ENCODE measurements at places on chromosomes 4 and X.

GRCh38 chrX:53211391-53211978 is 13.5 kb downstream of the KDM5C start:
- no peak for DNase-seq

DNA sequence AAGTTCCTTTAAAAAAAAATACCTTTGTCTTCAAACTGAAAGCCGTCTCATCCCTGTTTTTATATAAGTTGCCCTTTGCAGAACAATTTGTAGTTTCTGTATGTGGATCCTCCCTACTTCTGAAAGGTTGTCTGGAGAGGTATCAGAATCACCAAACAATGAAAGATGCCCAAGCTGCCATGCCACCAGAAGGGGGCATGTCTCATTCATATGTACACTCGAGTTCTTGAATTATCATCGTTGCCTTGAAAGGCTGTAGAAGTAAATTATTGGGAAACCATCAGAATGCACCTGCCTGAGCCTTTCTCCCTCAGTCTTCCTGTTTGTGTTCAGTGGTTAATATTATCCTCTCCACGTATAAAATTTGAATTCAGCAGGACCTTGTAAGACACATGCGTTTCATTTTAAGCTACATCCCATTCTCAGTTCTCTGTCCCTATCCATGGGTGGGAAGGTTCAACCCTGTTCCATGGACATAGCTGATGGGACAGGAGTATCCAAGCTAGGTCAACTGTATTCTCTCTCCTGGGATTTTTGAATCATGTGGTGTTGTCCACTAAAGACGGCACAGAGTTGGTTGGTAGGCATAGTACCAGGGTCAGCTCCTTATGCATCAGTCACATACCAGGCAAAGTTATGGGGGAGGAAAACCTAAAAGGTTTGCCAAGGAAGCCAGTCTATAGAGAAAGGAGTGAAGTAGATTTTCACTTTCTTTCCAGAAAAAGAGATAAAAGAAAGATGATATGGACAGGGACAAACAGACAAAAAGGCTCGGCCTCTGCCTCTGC is 24.0 kb downstream of the GALNT7 start:
- DNase-seq = no peak

DNA sequence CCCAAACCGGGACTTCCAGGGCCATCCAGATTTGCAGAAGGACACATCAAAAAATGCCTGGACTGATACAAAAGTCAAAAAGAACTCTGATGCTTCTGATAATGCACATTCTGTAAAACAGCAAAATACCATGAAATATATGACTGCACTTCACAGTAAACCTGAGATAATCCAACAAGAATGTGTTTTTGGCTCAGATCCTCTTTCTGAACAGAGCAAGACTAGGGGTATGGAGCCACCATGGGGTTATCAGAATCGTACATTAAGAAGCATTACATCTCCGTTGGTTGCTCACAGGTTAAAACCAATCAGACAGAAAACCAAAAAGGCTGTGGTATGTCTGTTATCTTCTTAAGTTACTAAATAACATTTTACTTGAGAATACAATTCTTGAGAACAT is 9.2 kb downstream of the PLK4 start:
- no peak for DNase-seq

- DNase-seq = no peak
Observed at GRCh38 chrX:25012433-25012735, 3.4 kb downstream of the ARX start.

DNA sequence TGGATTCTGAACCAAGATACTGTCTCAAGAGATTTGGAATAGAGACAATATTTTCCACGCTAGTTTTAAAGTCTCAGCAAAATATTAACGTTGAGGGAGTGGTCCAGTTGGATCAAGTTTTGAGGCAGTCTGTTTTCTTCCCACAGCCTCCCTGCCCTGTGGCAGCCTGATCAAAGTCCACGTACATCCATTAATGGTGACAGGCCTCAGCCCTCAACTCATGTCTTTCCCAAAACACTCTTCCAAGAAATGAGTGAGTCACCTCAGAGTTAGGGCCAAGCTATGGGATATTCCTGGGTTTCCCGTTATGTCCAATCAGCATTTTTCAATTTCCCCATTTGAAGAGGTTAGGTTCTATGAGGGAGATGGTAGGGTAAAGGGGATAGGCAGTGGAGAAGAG is 28.5 kb downstream of the EGFL6 start:
- DNase-seq = no peak

- DNase-seq = no peak
Observed at GRCh38 chrX:21374994-21375707, 933 bp downstream of the CNKSR2 start.

- DNase-seq = no peak
Observed at GRCh38 chrX:112874614-112875013, 34.0 kb upstream of the AMOT start.

- DNase-seq = no peak
Observed at GRCh38 chr4:90237751-90238530, 110.7 kb downstream of the CCSER1 start.

DNA sequence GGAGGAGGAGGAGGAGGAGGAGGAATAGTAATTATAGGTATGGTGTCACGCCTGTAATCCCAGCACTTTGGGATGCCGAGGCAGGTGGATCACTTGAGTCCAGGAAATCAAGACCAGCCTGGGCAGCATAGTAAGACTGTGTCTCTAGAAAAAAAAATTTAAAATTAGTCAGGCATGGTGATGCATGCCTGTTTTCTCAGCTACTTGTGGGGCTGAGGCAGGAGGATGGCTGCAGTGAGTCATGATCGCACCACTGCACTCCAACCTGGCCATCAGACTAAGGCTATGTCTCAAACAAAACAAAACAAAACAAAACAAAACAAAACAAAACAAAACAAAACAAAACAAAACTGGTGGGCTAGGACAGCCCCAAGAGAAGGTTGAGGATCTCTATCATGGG is 3.0 kb downstream of the STARD8 start:
- no peak for DNase-seq

DNA sequence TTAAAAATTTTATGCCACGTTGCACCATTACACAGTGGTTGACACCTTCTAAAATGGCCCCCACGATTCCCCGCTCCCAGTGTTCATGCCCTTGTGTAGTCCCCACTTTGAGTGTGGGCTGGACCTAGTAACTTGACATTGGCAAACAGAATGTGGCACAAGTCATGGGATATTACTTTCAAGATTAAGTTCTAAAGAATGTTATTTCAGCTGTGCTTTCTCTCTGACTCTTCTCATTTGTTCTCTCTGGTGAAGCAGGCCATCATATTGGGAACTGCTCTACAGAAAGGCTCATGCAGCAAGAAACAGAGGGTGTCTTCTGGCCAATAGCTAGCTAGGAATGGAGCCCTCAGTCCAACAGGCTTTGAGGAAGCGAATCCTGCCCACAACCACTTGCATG is 67.1 kb downstream of the ATXN3L start:
- no peak for DNase-seq

GRCh38 chrX:153814591-153815315 is 15.6 kb downstream of the PDZD4 start:
- no peak for DNase-seq

Data from sciatic nerve (tissue), 2 donors.